GM10248 (cell line): ENCODE measurements at places on chromosomes 12 and 14.

- no peak for DNase-seq
These were observed 11.1 kb upstream of the KRT7 start for GRCh38 chr12:52221912-52222457.

DNA sequence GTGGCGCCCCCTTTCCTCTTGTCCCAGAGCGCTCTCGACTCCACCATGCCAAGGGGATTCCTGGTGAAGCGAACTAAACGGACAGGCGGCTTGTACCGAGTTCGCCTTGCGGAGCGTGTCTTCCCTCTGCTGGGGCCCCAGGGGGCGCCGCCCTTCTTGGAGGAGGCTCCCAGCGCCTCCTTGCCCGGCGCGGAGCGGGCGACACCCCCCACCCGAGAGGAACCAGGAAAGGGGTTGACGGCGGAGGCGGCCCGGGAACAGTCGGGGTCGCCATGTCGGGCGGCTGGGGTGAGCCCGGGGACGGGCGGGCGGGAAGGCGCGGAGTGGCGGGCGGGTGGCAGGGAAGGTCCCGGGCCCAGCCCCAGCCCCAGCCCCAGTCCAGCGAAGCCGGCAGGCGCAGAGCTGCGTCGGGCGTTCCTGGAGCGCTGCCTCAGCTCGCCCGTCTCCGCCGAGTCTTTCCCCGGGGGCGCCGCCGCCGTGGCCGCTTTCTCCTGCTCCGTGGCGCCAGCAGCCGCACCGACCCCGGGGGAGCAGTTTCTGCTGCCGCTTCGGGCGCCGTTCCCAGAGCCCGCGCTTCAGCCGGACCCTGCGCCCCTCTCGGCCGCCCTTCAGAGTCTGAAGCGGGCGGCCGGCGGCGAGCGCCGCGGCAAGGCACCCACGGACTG, 376 bp downstream of the INSM2 start:
- peak; percentile 19 for DNase-seq

DNA sequence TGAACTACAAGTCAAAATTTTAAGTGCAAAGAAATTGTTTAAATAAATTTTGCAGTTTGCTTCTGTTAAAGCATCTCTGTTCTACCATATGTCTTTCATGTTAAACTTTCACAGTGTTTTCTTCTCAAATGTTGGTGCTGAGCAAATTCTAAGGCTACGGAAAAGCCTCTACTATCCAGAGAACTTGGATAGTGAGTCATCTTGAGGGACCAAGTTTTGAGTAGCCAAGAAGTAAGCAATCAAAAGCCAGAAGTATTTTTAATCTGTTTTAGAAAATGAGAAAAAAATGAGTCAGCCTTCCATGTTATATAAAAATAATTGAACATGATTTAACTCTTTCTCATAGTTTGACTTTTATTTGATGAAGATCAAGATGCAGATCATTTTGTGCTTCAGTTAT, 3.3 kb downstream of the BRMS1L start:
- DNase-seq, result no peak

DNA sequence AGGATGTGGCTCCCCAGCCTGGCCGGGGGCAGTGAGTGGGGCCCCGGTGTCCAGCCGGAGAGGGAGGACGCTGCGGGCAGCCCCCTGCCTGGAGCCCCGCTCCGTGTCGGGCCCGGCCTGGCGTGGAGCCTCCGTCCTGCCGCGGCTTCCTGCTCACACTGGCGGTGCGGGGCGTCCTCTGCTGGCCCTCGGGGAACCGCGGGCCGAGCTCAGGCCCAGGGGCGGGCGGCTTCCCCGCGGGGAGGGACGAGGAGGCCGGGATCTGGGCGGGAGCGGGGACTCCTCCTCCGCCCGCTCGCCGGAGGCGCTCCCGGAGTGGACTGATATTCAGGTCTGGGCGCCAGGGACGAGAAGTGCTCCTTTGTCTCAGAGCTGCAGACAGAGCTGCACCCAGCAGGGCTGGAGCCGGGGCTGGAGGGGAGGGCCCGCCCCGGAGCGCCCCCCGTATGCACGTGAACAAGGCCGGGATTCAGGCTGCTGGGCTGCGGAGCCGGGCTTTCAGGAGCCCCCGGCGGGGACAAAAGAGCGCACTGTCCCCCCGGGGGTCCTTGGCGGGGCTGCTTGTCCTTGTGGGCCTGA, 2.2 kb downstream of the MMP17 start:
- DNase-seq, result peak; percentile 70

- no peak for DNase-seq
These were observed 8.0 kb upstream of the ANKRD9 start for GRCh38 chr14:102517392-102518062.

- no peak for DNase-seq
These were observed 3.2 kb upstream of the COX8C start for GRCh38 chr14:93343797-93344196.

DNA sequence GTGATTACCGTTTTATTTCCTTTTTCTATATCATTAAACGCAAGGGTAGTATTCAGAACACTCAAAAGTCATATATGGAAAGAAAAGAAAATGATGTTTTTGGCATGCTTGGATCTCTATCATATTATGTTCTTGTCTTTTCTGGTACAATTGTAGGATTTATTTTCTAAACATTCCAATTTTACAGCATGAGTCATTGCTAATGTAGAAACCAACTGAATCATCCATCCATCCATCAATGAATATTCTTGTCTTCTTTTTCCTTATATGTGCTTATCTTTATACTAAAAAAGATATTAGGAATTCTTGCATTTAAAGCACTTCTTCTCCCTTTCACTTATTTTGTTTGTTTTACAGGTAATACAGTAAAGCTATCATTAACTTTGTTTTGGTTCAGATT, 20.4 kb upstream of the AMIGO2 start:
- no peak for DNase-seq

DNA sequence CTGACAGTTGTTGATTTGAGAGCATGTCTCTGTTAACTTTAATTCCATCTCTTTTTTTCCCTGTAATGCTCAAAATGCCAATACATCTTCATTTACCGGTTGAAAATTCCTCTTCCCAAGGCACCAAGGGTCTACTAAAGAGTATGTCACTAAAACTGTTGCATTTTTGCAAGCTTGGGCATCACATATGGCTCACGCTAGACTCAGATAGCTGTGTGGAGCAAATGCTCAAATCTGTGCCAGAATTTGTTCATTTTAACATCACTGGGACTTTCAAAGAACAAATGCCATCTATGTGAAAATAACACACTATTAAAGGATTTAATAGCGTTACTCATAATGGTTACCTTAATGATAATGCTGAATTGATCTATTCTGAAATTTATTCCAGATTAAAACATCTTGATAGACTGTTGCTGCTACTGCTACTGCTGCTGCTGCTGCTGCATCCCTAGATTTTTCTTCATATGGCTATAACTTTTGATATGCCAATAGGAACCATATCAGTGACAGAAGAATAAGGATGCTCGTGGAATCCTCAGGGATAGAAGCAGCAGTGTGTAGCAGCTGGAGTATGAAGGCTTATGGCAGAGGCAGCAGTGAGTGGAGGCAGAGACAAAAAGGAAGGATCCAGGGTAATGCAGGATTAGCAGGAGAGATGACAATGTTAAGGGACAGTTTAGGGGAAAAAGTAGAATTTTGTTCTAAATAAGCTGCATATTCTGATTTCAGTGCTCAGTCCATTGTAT, 57.3 kb downstream of the MGAT4C start:
- DNase-seq, result no peak
